ENCODE measurements at places on chromosomes 2 and 18.
A peak's percentile ranks its signal among the peaks of the same experiment; 100 is the strongest.

- DNase-seq = peak; percentile 39
Measured at GRCh38 chr2:230202430-230203109, 17.2 kb downstream of the SP110 start.

DNA sequence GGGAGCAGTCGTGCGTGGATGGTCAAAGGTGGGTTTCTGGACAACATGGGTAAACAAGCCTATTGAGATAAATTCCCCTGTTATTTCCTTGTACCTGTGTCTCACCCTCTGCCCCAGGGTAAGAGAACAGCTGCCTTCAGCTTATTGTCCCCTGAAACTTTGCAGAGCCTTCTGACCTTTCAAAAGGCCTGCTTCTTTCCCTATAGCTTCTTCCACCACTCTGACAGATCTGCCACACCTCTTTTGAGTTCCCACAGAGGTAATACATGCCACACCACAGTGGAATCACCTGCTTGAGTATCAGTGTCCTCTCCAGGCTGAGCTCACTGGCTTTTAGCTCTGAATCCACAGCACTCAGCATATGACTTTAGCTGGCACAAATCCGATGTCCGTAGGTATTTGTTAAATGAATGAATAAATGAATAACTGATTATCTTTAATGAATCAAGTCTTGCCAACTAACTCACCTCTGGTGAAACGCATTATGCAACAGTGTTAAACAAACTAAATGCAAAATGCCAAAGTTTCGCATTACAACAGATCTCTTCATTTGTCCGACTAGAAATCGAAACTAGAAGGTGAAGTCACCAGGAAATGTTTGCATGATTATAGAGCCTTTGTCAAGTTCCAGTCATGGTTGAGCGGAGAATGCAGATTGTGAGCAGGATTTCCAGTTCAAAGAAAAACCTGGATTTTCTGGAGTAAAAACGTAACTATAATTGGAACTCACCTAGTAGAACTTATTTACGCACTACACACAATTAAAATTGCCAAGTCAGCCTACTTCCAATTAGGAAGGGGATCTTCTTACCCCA, 16.4 kb downstream of the DYNAP start:
- DNase-seq = no peak

- no peak for DNase-seq
Measured at GRCh38 chr2:215930505-215931253, 82.7 kb downstream of the MREG start.

GRCh38 chr2:224751996-224752698, 36.0 kb upstream of the CCDC195 start:
- DNase-seq = no peak

- DNase-seq = no peak
Measured at GRCh38 chr2:10197697-10198076, 75.1 kb downstream of the RRM2 start.

DNA sequence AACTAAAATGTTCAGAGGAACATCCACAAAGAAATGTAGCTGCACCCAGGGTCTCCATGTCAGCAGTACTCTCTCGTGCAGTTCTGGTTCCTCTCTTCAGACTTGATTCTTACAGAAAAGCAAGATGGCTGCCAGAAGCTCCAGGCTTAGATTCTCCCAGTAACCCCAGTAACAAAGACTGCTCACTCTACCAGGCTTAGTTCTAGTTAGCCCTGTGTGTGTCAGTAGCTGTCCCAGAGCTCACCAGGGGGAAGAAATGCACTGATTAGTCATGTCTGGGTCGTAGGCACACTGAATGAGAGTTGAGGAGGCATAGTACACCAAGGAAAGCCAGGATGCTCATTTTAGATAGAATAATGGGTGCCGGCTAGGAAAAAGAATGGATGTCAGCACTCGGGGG, 395.0 kb upstream of the NRP2 start:
- no peak for DNase-seq

- no peak for DNase-seq
Measured at GRCh38 chr2:172398440-172398839, 28.9 kb upstream of the ITGA6 start.

- no peak for DNase-seq
Measured at GRCh38 chr2:197128897-197129296, 181.7 kb downstream of the ANKRD44 start.

- DNase-seq = no peak
Measured at GRCh38 chr18:46387441-46388131, 269.4 kb downstream of the LOXHD1 start.

DNA sequence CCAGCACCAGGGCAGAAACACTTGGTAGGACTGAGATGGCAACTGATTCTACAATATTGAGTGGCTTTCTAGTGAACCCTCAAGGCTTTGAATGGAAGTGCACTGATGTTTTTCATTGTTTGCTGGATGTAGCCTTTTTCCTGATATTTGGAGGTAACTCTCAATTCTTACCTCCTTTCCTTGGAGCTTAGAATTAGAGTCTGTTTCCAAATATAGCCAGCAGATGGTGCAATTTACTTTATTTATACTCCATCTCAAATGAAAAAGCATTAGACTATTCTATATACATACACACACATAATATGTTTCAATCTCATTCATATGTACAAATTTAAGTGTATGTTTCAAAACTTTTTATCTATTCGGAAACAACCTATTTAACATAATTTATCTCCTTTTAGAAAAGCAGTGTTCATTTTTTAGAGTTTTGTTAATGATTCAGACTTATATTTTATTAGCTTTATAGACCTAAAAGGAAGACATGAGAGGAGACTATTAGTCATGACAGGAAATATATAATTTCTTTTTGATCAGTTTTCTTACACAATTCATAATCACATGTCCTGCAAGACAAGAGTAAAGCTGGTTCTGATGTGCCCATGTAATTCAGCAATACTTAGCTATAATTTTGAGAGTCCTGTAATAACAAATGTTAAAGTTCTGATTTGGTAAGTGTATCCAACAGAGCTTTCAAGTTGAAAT, 124.8 kb downstream of the NUP35 start:
- no peak for DNase-seq

DNA sequence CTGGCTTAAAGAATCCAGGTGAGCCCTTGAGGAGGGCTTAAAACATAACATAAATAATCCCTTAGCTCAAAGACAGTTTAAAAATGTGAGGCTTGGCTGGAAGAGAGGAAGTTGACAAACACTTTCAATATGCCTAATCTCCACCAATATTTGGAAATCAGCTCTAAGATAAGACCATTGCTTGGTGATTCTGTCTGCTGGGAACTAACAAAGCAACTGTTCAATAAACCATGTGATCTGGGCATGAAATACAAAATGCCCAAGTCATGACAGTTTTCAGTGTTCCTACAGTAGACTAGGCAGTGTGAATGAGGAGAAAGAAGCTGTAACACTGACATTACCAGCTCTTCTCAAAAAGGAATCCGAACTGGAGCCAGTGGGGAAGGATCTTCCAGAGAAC, 10.7 kb downstream of the MFF start:
- DNase-seq = no peak

GRCh38 chr2:6602471-6602870, 263.2 kb downstream of the CMPK2 start:
- no peak for DNase-seq

DNA sequence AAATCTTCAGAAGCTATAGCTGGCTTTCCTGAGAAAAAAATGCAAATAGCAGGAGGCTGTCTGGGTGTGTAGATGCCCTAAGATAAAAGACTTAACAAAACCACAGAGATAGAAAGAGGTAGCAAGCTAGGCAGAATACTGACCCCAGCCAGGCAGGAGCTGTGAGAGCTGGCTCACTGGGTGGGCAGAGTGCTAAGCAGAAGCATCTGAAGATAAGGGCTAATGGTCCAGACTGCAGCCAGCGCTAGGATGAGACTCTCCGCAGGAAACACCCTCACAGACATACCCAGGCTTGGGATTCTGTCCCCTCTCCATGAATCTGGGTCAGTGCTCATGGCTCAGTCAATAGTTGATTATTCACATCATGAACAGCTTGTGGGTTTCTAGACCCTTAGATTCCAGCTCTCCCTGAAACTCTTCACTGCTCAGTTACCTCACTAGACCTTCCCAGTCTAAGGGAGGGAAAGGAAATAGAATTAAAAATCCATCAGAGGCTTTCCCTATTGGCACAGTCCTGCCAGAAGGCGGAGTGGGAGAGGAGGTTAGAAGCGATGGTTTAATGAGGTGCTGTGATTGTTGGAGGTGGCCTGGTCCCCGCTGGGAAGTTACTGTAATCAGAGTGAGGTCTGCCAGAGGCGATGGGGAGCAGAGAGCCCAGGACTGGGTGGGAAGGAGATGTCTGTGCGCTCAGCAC, 21.4 kb upstream of the CCBE1 start:
- no peak for DNase-seq

GRCh38 chr2:160408959-160409291, 84.7 kb downstream of the RBMS1 start:
- no peak for DNase-seq

DNA sequence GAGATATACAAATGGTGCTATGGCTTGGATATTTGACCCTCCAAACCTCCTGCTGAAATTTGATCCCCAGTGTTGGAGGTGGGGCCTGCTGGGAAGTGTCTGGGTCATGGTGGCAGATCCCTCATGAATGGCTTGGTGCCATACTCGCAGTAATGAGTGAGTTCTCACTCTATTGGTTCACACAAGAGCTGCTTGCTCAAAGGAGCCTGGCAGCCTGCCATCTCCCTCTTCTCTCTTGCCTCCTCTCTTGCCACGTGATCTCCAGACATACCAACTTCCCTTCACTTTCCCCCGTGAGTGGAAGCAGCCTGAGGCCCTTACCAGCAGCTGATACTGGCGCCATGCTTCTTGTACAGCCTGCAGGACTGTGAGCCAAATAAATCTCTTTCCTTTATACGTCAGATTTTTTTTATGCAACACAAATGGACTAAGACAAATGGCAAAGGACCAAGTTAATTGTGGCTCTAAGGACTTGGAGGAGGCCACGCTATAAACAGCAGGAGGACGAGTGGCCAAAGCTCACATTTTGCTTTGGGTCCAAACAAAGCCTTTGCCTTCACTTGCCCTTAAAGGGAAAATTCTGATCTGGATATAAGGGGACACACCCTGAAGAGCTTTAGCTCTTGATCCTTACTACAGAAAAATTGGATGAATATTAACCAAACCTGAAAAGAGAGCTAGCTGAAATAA, 214.7 kb downstream of the SS18 start:
- DNase-seq = no peak

DNA sequence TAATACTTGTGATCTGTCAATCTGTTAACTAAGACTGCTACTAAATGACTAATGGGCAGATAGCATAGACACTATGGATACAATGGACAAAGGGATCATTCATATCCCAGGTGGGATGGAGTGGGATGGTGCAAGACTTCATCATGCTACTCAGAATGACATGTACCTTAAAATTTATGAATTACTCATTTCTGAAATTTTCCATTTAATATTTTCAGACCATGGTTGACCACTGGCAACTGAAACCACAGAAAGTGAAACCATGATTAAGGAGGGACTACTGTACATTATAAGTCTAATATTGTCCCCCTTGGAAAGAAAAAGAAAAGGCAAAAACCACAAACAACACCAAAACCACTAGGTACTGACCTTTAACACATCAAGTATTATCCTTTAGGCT, 247.0 kb upstream of the SYT4 start:
- no peak for DNase-seq

- no peak for DNase-seq
Measured at GRCh38 chr2:220837226-220837625, 734.9 kb downstream of the EPHA4 start.

GRCh38 chr18:50310080-50310479, 22.6 kb upstream of the CXXC1 start:
- no peak for DNase-seq

DNA sequence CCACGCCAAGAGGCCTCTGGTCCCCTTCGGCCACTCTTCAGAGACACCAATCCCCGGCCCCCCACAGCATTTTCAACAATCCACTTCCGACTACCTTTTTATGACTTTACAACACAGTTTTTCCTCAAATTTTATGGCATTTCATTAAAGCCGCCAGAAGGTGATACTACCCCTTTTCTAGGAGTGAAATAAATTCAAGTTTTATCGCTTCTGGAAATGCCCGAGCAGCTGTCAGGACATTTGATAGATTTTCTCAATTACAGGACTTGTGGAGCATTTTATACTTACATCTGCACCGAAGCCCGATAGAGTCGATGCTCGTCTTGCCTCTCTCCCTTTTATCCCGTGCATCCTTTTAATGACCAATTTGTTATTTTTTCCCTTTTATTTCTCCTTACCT, 108.1 kb upstream of the CREB1 start:
- DNase-seq = no peak

DNA sequence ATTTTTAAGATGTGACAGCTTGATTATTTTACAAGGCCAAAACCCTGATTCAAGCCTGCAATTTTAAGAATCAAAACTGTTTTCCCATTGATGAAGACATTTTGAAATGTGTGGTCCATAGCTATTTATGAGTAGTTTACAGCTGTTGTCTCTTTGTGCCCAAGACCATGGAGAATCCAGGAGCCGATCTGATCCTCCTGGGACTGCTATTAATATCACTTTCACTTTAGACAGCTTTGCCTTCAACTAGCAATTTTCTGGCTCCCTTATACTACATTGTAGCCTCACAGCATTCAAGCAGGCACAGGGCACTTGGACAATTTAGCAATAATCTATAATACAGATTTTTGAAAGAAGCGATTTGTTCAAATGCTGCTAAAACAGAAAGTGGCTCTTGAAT, 172.9 kb downstream of the SLC8A1 start:
- no peak for DNase-seq

- no peak for DNase-seq
Measured at GRCh38 chr18:1805521-1805920, 765.8 kb downstream of the METTL4 start.

GRCh38 chr2:172389685-172390339, 37.6 kb upstream of the ITGA6 start:
- no peak for DNase-seq

- DNase-seq = peak; percentile 48
Measured at GRCh38 chr2:152694161-152694661, 23.1 kb downstream of the PRPF40A start.

GRCh38 chr2:39080152-39080551, 40.7 kb downstream of the SOS1 start:
- DNase-seq = no peak

- no peak for DNase-seq
Measured at GRCh38 chr2:138274421-138275291, 226.9 kb upstream of the SPOPL start.

- DNase-seq = no peak
Measured at GRCh38 chr18:31316974-31317373, 986 bp upstream of the DSG1 start.

DNA sequence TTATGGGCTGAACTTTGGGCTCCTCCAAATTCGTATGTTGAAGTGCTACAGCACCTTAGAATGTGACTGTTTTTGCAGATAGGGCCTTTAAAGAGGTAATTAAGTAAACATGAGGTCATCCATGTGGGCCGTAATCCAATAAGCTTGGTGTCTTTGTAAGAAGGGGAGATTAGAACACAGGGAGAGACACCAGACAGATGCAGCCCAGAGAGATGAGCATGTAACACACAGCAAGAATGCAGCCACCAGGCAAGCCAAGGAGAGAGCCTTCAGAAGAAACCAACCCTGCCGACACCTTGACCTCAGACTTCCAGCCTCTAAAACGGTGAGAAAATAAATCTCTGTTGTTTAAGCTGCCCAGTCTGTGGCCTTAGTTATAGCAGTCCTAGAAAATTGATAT, 74.3 kb downstream of the HRH4 start:
- DNase-seq = no peak

- no peak for DNase-seq
Measured at GRCh38 chr18:6406075-6406909, 8.4 kb downstream of the L3MBTL4 start.

All from activated CD4-positive, alpha-beta T cell treated with anti-CD3 and anti-CD28 coated beads, Interleukin-2, amount 50 U/mL, for 48 hours (primary cell).